ENCODE measurements at places on chromosomes 12 and 14.

DNA sequence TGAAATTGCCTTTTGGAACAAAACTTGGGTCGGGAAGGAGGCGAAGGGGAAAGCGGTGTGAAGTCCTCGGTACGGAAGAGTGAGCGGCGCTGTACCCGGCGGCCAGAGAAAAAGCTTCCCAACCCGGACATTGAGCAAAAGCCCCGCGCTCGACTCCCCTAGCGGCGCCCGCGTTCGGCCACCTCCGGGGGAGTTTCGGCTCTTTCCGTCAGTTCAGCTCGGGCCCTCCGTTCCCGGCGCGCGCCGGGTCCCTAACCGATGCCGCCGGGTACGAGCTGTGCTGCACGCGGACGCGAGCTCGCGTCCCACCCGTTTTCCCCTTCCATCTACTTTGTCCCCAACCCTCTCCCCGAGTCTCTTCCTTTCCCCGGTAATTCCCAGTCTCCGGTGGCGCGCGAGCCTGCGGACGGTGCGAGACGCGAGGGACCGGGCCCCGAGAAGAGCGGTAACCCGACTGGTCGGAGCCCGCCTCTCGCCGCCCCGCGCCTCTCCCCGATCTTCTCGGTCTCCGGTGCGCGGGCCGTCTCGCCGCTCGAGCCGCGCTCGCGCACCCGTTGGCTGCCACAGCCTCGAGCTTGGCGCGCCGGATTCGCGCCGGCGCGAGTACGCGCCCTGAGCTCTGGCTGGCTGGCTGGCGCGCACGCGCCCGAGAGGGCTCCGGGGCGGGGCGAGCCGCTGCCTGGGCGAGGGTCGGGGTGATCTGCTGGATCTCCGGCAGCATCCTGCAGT, 446 bp upstream of the SPATS2 start:
- no peak for DNase-seq

GRCh38 chr12:58896278-58896677, 24.0 kb downstream of the LRIG3 start:
- DNase-seq = no peak

DNA sequence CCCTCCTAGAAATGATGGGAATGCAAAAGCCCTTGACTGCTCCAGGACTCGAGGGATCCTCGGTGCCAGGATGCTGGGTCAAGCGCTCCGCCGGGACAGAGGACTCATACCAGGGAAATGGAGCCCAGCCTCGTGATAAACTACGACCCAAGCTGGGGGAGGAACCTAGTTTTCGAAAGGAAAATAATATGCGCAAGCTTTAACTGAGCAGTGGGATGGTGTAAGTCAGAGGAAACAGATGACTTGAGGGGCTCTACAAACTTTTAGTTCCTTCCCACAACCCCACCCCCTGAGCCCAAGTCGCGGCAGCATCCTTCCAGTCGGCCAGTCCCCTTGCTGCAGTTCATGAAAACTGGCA, 654 bp upstream of the SUPT16H start:
- DNase-seq = no peak

DNA sequence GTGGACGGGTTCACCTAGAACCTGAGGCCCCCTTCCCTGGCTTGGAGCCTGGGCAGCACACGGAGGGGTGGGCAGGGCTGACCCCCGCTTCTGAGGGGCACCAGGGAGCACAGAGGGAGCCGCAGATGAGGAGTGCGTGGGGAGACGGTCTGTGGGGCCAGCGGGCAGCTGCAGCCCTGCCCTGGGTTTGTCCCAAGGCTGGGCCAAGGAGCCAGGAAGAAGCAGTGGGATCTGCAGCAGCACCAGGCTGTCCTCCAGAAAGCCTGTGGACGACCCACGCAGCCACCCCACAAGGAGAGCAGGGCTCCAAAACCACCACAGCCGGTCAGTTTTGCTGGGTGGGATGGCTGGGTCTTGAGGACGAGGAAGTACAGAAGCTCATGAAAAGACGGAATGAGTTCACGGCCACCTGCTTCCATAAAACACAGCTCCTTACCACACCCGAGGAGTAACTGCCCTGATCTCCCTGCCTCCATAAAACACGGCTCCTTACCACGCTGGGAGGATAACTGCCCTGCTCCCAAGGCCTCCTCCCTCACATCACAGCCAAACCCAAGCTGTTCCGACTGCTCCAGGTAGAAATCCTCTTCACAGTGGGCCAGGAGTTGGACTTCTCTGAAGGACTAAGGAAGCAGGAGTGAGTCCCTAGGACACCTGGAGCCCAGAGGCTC, 9.9 kb upstream of the GOLGA3 start:
- DNase-seq = no peak

DNA sequence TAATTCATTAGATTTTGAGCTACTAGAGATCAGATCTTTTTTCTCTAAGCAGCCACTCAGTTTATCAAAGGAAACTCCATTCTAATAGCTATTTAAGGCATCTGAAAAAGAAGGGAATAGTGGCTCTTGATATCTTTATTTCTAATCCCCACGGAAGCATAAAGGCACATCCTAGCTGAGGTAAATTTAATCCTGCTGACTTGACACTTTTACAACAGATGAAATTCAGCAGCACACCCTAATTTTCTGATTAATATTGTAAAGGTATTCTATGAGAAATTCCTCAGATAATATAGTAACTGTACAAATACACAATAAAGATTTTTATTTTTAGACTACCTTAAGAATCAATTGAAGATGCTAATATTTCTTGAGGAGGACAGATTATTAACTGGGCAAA, 916.4 kb downstream of the TMTC2 start:
- no peak for DNase-seq

DNA sequence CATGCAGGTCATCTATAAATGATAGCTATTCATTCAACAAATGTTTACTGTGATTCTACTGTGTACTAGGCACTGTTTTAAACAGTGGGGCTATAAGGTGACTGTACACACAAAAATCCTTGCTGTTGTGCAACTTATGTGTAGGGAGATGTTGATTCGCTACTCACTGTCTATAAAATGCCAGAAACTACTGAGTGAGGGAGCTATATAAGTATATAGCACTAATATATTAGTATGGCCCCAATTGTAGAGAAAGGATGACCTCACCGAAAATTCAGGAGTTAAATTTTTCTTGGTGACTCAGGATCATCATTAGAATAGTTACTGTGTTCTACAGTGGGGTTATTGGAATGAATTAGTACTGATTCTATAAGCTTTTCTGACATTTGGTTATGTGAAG, 117.4 kb downstream of the TGFB3 start:
- no peak for DNase-seq

DNA sequence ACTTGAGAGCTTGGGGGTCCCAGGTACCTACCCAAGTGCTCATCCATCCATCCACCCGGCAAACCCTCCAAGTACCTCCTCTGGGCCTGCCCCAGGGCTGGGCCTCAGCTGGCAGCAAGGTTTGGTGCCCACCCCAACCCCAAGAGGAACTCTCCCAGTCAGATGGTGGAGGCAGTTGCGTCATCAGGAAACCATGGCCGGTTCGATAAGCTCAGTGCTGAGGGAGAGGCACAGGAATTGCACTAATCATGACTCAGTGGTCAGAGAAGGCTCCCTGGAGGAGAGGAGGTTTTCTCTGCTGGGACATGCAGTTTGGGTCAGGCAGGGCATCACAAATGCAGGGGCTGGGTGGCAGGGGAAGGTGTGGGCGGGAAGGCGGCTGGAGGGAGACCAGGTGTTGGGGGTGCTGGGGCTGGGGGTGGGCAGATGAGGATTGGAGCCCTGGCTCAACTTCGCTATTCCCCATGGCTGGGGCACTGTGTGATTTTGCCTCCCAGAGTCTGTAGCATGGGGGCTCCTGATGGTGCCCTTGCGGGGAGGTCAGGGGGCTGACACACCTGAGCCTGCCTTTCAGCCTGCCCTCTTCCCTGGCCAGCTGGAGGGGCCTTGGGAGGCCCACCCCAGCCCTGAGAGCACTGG, 32.2 kb downstream of the SH2B3 start:
- no peak for DNase-seq

DNA sequence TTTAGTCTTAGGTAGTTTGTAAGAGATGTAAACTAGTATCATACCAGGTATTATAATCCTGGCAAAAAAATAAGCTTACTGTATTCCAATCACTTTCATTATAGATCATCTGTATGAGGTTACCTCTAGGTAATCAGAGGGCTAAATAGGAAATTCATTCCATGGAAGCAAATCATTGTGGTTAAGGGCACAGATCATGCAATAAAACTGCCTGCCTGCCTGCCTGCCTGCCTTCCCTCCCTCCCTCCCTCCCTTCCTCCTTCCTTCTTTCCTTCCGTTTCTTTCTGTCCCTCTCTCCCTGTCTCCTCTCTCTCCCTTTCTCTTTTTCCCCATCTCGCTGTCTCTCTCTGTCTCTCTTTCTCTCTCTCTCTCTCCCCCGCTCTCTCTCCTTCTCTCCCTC, 3.2 kb upstream of the CLEC9A start:
- no peak for DNase-seq

DNA sequence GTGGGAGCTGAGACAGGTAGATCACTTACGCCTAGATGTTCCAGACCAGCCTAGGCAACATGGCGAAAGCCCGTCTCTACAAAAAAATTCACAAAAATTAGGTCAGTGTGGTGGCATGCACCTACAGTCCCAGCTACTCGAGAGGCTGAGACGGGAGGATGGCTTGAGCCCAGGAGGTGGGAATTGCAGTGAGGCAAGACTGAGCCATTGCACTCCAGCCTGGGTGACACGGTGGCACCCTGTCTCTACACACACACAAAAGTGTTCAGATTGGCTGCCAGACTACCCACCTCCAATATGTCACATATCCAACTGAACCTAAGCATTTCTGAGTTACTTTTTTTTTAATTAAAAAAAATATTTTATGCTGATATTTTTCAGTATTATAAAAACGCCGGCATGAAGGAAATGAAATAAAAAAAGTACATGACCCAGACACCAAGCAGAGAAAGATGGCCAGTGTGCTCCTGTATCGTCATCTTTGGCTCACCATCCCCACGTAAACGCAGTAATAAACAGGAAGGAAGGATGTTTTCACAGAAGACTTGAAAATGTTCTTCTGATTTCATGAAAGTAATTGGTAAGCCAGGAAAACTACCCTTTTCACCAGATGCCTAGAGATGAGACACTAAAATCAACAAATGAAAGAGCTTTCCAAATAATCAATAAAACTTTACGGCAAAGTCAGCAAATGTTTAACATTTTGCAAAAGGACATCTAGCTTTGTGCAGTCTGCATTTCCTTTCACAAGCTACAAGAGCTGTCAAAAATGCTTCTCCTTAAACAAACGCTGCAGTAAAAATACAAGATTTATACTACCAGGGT, 26.4 kb downstream of the CDC42BPB start:
- DNase-seq = no peak

Measured in vagina (tissue), 2 donors.